Adrenal gland (tissue), 19 donors: ENCODE measurements at places on chromosomes 13 and 19. TPM values are rescaled to one million over a fixed set of nuclear protein-coding genes. Genes with fewer than 3 reads are reported as not detected.

The YIF1B gene
- total RNA-seq: 37.6 TPM

- H3K27ac ChIP-seq: no peak overlapping the region
- H3K4me1 ChIP-seq: peaks cover 6% of the 10 kb centered on the region
- no peaks in the 10 kb centered on the region for H3K27me3 ChIP-seq
- DNase-seq: no peak
- no peak overlapping the region for H3K4me3 ChIP-seq
These were observed 11.2 kb upstream of the PDCD2L start for GRCh38 chr19:34393031-34393430.

GRCh38 chr19:2270423-2271233 lies 11.3 kb downstream of the PEAK3 start:
- no peaks in the 10 kb centered on the region for H3K36me3 ChIP-seq
- H3K4me1 ChIP-seq: peaks cover 31% of the 10 kb centered on the region
- DNase-seq: peak; percentile 87
- no peaks in the 10 kb centered on the region for H3K27me3 ChIP-seq

The ZIC2 gene
- total RNA-seq: 0.46 TPM

The MICOS13 gene
- 40.2 TPM for total RNA-seq

- DNase-seq: no peak
- H3K4me3 ChIP-seq: no peak overlapping the region
- H3K4me1 ChIP-seq: no peaks in the 10 kb centered on the region
- H3K27me3 ChIP-seq: no peaks in the 10 kb centered on the region
These were observed 6.1 kb upstream of the ARRDC2 start for GRCh38 chr19:18001777-18002345.

- H3K4me3 ChIP-seq: no peak overlapping the region
- peaks cover 11% of the 10 kb centered on the region for H3K4me1 ChIP-seq
- DNase-seq: no peak
- H3K36me3 ChIP-seq: no peaks in the 10 kb centered on the region
These were observed 6.9 kb downstream of the CTU1 start for GRCh38 chr19:51101171-51101865.

DNA sequence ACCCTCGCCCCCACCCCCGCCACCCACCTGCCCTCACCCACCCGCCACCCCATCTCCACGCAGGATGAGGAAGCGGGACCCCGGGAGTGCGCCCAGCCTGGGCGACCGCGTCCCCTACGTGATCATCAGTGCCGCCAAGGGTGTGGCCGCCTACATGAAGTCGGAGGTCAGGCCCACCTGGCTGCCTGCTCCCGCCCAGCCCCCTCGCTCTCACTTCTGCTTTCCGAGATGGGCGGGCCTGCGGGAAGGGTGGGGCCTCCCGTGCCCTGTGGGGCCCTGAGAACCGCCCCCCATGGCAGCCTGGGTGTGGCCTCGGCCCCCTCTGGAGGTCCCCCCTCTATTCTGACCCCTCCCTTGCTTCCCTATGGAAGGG lies 3.1 kb upstream of the SPIB start:
- no peak overlapping the region for H3K27ac ChIP-seq
- H3K36me3 ChIP-seq: no peaks in the 10 kb centered on the region
- DNase-seq: no peak
- peaks cover 27% of the 10 kb centered on the region for H3K27me3 ChIP-seq
- H3K4me3 ChIP-seq: no peak overlapping the region

GRCh38 chr19:52665529-52665928 lies 27.4 kb upstream of the ZNF83 start:
- no peaks in the 10 kb centered on the region for H3K36me3 ChIP-seq
- no peaks in the 10 kb centered on the region for H3K4me1 ChIP-seq
- H3K27me3 ChIP-seq: no peaks in the 10 kb centered on the region
- H3K4me3 ChIP-seq: no peak overlapping the region
